ENCODE measurements at places on chromosomes 12 and 14.

DNA sequence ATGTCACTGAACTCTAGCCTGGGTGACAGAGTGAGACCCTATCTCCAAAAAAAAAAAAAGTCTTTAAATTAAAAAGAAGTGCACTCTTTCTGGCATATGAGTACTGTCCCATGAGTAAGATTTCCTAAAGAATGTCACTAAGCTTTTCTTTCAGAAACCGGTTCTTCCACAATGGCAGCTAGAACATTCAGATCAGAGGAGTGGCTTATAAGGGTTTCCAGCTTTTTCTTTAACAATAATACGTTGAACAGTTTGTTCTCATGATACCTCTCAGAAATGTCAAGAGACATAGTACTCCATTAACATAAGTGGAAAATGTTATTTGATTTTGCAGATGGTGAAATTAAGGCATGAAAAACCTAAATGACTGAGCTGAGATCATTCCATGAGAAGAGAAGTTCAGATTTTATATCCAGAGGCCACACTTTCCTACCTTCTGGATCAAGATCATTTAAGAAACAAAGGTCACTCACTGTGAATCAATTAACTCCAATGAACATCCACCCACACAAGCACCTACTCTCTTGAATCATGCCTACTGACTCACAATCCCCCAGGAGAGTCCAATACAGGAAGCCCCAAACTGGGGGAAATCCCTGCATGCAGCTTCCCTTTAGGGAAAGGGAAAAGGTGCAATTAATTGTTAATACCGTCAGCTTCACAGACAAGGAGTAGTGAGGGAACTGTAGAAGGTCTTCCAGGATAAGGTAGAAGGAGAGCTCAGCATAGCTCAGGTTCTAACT lies 86.9 kb downstream of the SPTSSA start:
- no peak for DNase-seq

- DNase-seq = no peak
These were observed at the start of gene P2RX2 for GRCh38 chr12:132618683-132619043. P2RX2 (plus strand) TSS chr12:132618776; CDS start chr12:132618817, 41 bp downstream.

GRCh38 chr12:104462931-104463339 lies 6.2 kb downstream of the CHST11 start:
- DNase-seq = no peak

DNA sequence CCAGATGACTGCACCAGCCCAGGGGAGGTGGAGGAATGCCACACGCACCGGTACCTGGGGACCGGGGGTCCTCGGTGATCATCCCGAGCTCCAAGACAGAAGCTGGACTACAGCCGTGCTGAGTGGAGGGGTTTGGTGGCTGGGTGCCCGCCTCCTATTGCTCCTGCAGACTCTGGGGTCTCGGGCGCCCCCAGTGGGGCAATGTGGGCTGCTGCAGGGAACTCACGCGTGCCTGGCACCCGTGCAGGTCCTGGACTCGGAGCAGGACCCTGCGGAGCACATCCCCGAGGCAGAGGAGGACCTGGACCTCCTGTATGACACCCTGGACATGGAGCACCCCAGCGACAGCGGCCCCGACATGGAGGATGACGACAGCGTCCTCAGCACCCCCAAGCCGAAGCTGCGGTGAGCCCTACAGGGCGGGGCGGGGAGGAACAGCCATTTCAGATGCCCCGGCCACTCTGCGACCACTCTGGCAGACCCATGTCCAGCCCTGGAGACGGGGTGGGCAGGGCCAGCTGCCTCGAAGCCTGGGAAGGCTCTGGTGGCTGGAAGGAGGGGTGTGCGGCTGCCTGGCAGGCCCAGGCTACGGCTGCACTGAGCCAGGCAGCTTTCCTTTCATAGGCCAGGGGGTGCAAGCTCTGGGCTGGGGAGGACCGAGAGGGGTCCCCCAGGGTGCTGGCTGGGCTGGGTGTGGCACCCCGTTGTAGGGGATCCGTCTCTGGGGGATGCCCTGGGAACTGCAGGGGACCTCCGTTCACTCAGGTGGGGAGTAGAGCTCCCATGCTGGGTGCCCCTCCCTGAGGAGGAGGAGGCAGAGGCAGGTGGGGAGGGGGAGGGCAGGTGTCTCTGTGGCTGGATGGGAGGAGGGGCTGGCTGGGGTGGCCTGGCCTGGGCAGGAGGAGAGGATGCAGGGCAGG lies 21.6 kb upstream of the TEX22 start:
- no peak for DNase-seq

- no peak for DNase-seq
These were observed 10.4 kb downstream of the MAP4K5 start for GRCh38 chr14:50521912-50522341.

DNA sequence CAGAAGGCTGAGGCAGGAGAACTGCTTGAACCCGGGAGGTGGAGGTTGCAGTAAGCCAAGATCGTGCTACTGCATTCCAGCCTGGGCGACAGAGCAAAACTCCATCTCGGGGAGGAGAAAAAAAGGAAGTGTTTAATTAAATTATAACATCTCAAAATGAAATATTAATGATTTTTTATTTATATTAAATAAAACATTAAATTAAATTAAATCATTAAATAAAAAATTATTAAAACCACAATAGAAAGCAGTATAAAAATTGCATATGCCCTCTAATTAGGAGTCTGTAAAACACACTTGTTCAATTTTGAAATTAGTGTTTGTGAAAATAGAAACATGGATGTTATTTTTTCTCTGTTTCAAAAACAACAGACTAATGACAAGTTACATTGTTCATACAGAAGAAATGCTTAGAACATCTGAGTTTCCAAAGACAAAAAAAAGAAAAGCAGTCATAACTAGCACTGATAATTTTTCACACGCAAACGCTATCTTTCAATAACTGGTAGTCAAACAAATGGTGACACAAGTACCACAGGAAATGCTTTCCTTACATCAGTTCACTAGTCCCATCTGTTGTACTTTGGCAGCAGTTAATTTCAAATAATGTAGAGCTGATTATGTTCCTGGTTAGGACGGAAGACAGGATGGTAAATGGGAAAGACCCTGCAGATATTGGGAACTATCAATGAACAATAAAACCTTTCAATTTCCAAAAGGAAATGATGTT lies 54.9 kb downstream of the HECTD4 start:
- no peak for DNase-seq

- DNase-seq = no peak
These were observed 47.7 kb upstream of the ATP2A2 start for GRCh38 chr12:110233212-110233903.

DNA sequence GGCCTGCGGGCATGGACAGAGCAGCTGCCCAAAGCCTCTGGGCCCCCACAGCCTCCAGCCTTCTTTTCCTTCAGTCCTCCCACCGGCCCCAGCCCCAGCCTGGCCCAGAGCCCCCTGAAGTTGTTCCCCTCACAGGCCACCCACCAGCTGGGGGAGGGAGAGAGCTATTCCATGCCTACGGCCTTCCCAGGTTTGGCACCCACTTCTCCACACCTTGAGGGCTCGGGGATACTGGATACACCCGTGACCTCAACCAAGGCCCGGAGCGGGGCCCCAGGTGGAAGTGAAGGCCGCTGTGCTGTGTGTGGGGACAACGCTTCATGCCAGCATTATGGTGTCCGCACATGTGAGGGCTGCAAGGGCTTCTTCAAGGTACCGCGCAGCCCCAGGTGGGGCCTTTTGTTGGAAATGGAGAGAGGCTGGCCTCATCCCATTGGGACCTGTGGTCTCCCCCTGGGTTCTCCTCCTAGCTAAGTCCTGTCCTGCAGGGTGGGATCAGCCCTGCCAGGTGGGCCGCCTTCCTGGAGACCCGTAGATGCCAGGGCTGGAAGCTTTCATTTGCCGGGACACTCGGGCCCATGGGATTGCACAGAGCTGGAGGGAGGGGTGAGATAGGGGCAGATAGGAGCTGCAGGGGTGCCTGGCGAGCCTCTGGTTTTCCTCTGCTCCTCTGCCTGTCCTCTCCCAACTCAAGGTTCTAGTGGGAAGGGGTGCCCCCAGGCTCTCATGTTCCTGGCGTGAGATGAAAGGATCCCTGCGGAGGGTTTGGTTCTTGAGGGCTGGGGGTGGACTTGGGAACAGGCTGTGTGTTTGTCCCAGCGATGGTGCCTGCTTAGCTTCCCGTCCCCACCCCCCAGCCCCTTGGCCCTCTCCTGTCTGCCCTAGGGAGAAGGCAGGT lies 3.8 kb downstream of the NR4A1 start:
- no peak for DNase-seq

- DNase-seq = no peak
These were observed 105.4 kb downstream of the SRGAP1 start for GRCh38 chr12:63949902-63950301.

DNA sequence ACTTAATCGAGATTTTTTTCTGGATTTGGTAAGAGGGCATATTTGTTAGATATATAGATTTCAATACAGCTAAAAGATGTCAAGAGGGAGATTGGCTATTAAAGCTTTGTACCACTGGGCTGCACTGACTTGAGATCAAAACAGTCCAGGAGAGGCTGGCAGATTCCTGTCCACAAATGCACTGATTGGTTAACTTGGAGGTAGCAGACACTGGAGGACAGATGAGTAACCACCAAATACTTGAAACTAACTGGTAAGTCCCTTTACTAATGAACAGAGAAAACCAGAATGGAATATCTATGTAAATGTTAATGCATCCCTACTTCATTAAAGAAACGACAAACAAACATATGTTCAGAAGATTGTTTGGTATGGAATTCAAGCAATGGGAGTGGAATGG lies 416.6 kb downstream of the LRIG3 start:
- DNase-seq = no peak

- no peak for DNase-seq
These were observed 9.4 kb downstream of the CLBA1 start for GRCh38 chr14:104994978-104995377.

DNA sequence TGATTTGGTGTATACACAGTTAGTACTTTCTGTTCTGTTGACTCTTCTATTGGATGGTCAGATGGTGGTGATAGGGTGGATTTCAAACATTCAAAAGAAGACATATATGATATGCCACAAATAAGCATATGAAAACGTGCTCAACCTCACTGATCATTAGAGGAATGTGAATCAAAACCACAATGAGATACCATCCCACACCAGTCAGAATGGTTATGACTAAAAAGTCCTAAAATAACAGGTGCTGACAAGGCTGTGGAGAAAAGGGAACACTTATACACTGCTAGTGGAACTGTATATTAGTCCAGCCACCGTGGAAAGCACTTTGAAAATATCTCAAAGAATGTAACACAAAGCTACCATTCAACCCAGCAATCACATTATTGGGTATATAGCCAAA lies 425.5 kb downstream of the C12orf50 start:
- no peak for DNase-seq

GRCh38 chr12:99852666-99853065 lies 132.1 kb downstream of the ANKS1B start:
- DNase-seq = no peak

- DNase-seq = no peak
These were observed 109.9 kb downstream of the TTC8 start for GRCh38 chr14:88934351-88934806.

- no peak for DNase-seq
These were observed 11.4 kb upstream of the CFAP54 start for GRCh38 chr12:96478011-96478410.

- no peak for DNase-seq
These were observed 14.2 kb downstream of the TMEM63C start for GRCh38 chr14:77195766-77196165.

- DNase-seq = no peak
These were observed 245.6 kb downstream of the SLC41A2 start for GRCh38 chr12:104712477-104712876.

GRCh38 chr12:2733493-2734355 lies 61.0 kb upstream of the FKBP4 start:
- DNase-seq = no peak

DNA sequence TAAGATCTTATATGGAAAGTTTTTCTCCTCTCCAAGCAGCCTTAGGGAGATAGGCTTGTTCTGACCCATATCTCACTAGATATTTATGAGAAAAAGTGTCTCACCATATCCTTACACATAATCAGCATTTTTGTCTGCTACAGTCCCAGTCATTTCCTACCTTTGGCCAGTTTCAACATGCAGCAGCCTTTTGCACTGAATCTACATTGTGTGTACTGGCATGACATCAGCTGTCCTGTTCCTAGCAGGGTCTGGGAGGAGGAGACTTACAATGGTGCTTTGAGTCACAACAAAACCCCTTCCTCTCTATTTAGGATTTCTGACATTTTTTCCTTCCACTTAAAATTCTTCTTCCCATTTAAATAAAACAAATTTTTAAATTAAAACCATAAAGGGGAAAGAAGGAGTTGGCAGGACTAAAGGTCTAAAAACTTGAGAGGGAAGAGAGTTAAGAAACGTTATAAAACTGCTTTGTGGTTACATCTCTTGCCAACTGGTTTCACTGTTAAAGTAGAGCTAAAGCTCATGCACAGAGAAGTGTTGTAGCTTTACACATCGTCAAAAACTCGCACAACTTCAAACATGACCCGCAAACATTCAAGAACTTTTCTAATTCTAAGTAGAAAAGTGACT lies 53.3 kb upstream of the CERS5 start:
- DNase-seq = no peak

GRCh38 chr12:122876731-122877130 lies 19.2 kb downstream of the VPS37B start:
- no peak for DNase-seq

GRCh38 chr14:78638926-78639325 lies 468.8 kb downstream of the NRXN3 start:
- DNase-seq = no peak

DNA sequence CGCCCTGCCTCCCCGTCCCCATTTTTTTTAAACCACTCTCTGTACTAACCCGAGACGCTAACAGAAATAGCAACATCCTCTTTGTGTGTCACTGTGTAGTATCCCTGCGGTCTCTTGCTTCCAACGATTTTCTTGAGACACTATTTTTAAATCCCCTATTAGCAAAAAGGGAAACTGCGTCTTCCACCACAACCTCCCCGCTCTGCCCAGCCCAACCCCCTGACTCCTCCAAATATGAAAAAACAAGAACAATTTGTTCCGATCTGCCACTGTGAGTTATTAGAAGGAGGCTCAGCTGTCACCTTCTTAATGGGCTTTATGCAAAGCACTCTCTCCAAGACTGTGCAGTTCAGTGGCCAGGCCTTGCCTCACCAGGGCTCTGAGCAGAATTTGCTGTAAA lies 76.3 kb downstream of the MAP1LC3B2 start:
- DNase-seq = no peak

- DNase-seq = no peak
These were observed 44.0 kb upstream of the SMUG1 start for GRCh38 chr12:54232790-54233189.

- DNase-seq = no peak
These were observed 831 bp upstream of the RPS6KA5 start for GRCh38 chr14:91061056-91061887.

GRCh38 chr12:108228746-108229145 lies 99.7 kb downstream of the WSCD2 start:
- DNase-seq = no peak

DNA sequence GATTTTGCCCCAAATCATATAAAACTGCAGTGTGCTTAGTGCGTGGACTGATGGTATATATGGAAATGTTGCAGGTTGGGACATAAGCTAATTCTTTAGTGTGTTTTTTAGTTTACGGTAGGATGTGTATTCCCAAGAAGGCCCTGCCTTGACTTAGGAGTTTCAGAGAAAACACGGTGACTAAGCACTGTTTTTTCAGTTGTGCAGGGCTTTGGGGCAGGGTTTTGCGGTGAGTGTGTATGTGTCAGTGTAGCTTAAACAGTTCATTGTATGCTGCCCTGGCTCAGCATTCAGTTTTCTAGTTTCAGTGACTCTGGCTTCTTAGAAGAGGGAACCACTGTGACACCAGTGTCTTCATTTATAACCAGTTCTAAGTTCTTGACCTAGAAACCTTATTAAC lies 101.2 kb downstream of the AKAP6 start:
- no peak for DNase-seq
